ENCODE measurements at places on chromosomes 16 and 17.

- DNase-seq, result no peak
Measured at GRCh38 chr16:22648941-22649340, 138.2 kb downstream of the NPIPB5 start.

- peak; percentile 35 for DNase-seq
Measured at GRCh38 chr16:57795431-57795878, 6.8 kb downstream of the KIFC3 start.

GRCh38 chr16:75058806-75059205, 57.8 kb downstream of the LDHD start:
- no peak for DNase-seq

DNA sequence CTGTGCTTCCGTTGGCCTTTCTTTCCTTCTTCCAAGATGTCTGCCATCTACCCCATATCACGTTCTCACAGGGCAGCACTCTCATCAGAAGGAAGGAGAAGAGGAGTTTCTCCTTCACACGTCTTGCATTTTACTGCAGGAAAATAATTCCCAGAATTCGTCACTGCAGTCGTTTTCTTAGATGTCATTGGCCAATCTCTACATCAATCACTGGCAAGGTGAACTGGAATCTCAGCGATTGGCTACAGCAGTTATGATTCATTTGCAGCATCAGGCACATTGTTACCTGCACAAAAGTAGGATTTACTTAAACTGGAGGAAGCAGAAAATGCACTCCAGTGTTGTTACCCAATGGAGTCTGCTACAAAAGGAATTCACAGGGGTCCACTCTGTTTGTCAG, 277.2 kb upstream of the RBFOX1 start:
- no peak for DNase-seq

DNA sequence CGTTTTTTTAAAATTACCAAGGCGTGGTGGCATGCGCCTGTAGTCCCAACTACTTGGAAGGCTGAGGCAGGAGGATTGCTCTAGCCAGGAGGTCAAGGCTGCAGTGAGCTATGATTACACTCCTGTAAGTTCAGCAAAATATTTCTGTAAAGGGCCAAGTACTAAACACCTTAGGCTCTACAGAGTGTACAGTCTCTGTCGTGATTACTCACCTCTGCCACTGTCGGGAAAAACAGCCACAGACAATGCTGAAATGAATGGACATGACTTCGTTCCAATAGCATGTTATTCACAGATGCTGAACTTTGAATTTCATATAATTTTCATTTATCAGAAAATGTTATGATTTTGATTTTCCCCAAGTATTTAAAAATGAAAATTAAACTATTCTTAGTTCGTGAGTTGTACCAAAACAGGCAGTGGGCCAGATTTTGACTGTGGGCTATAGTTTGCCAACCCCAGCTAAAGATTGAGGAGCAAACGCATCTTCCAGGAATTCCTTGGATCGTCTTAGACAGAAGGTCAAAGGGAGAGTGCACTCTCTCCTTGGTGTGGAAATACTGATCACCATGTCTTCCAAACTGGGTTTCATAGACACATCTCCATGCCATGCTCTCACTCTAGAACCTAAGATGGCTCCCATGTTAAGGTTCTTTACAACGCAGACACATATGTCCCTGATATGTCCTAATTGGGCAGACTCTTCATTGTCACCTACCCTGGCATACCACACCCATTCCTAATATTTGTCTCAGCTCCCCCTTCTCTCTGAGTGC, 89.5 kb downstream of the MARF1 start:
- no peak for DNase-seq

- no peak for DNase-seq
Measured at GRCh38 chr17:47277921-47278320, 24.3 kb downstream of the ITGB3 start.

DNA sequence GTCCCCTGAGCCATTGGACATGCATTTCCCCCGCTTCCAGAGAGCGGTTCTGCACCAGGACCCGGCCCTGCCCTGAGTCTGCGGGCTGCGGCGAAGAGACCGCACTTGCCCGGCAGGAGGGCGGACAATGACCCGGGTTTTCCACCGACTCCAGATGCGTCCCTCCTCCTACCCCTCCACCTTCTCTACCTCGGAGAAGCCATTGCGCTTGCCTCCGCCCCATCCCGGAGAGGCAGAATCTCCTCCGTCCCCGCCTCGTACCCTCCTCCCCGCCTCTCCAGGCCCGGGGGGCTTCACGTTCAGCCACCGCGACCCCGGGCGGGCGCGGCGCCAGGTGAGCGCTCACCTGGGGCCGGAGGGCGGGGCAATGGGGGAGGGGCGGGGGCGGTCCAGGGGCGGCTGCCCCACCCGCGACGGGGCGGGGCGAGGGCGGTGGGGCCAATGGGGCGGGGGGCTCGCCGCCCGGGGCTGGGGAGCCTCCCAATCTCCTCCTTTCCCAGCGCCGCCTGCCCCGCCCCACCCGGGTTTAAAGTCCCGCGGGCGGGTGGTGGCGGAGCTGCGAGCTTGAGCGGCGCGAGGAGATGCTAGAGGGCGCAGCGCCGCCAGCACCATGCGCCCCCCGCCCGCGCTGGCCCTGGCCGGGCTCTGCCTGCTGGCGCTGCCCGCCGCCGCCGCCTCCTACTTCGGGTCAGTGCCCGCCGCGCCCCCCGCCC, at the start of gene WNT9B:
Gene WNT9B, plus strand, starts transcription at position 555 of the 713 bp plus-strand sequence. Its CDS starts 56 bp downstream, at position 611.
- DNase-seq, result peak; percentile 57

DNA sequence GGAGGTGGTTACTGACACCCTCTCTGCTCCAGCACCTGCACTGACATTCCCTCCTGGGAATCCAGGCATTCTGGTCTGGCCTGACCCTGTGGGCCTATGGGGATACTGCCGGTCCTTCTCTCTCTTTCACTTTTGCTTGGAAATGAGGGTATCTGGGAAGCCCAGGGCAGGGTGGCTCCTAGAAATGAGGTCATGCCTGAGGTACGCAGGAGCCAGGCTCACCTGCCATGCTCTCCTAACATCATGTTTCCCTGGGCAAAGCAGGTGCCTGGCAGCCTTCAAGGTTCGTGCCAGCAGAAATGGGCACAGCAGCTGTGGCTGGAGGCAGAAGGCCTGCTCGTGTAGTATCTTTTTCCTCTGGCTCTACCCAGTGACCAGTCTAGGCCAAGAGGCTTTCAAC, 3.3 kb downstream of the ITGA3 start:
- no peak for DNase-seq

GRCh38 chr17:40373324-40373723, 8.8 kb upstream of the GJD3 start:
- no peak for DNase-seq
